Cerebellar cortex (tissue), 1 donor: ENCODE measurements at places on chromosomes 12 and 14.
A peak's percentile ranks its signal among the peaks of the same experiment; 100 is the strongest.

DNA sequence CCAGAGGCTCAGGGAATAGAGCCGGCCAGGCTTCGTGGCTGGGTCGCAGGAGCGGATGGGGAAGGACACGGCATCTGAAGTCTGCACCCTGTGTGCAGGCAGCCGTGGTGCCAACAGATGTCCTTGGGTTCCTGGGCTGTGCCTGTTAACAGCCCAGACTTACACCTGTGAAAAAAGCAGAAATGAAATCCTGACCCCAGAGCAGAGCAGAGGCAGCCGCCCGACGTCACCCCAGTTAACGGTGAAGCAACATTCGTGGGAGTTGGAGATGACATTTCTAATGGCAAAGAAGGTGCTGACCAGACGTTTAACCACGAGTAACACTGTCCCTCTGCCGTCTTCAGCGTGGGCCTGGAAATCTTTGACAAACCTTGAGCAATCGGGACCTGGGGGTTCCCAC, 200.3 kb upstream of the DIO3 start:
- DNase-seq, result no peak

- DNase-seq, result no peak
Observed at GRCh38 chr12:49687941-49688340, 19.3 kb downstream of the FMNL3 start.

DNA sequence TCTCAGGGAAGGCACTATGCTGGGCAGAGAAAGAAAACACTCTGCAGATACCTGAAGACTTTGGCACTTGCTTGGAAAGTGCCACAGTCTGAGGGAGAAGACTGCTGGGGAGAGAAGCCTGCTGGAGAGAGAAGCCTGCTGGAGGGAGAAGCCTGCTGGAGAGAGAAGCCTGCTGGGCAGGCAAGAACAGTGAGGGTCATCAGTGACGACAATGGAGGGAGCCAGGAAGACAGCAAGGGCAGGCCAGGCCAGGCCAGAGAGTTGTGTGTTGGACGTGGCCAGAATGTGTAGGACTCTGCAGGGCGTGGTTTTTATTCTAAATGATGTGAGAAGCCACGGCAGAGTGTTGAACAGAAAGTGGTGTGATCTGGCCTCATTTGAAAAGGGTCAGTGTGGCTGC, 185.3 kb upstream of the ABCD2 start:
- DNase-seq, result no peak

DNA sequence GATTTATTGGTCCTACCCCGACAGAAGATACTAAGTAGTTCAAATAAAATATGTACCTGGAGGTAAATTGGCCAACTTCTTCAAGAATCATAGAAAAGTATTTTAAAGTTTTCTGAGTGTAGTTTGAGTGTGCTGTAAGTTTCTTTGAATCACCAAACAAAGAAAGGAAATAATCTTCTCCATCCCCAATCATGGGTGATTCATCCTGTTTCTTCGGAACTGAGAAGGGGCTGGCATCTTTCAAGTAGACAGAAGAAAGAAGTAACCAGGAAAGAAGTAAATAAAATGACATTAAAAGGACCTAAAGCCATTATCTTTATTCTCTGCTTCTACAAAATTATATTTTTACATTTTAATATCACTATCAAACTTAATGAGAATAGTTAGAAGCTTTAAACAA, 6.8 kb downstream of the LMNTD1 start:
- DNase-seq, result no peak

- peak; percentile 73 for DNase-seq
Observed at GRCh38 chr14:59695198-59695597, 118.6 kb upstream of the CCDC175 start.

- no peak for DNase-seq
Observed at GRCh38 chr12:1885599-1886245, 32.7 kb downstream of the CACNA2D4 start.
